BJ (cell line): ENCODE measurements at places on chromosomes 7 and 10.

GRCh38 chr7:1012004-1012715, 29.2 kb downstream of the CYP2W1 start:
- DNase-seq = no peak

DNA sequence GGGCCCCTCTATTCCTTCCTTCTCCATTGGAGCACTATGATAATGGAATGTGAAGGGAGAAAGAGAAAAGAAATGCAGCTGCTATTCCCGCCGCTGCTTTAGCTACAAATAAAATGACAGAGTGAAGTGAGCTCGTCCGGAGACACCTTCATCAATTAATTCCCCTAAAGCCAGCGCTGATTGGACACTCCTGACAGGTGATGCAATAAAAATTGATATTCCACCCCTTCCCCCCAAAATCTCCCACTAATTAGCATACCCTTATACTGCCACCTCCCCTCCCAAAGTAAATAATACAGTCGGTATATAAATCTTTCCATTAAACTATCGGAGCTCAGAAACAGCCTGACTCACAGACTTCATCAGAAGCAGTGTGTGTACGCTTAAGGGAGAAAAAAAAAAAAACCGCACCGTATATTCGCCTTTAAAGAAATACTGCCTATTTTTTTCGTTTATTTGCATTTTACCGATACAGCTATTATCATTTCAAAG, 7.3 kb downstream of the SKIDA1 start:
- DNase-seq = no peak

DNA sequence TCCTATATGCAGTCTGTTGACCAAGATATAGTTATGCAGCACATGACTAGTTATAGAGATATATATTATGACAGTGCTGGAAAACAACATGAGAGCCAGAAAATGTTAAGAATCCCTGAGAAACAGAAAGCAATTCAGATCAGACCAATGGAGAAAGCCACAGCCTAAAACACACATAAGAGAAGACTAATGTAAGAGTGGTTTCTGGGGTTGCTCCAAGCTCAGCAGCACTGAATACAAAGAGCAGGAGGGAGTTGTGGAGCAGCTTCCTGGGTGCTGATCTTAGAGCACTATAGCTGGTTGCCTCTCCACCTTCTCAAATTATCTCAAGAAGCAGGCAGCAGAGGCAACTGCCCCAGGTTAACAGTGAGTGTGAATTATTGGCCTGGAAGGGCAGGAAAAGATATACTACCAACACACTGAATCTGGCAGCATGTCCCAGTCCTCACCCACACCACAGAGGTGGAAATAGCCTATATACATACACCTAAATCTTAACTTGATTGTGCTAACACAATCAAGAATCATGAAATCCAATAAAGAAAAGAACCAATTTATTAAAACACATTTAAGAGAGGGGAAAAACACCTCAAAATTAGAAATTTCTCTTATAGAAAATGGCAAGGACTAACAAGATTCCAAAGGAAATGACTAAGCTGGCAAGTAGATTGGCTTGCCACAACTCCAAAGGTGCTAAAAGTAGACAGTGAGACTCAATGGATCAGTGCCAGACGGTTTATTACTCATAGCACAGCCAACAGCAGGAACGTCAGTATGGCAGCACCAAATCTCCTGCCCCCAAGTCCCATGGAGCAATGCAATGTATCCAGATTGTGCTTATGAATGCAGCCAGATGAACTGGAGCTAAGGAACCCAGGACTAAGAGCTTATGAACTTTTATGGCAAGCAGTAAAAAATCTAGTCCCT, 5.1 kb downstream of the PTTG1IP2 start:
- peak; percentile 18 for DNase-seq

DNA sequence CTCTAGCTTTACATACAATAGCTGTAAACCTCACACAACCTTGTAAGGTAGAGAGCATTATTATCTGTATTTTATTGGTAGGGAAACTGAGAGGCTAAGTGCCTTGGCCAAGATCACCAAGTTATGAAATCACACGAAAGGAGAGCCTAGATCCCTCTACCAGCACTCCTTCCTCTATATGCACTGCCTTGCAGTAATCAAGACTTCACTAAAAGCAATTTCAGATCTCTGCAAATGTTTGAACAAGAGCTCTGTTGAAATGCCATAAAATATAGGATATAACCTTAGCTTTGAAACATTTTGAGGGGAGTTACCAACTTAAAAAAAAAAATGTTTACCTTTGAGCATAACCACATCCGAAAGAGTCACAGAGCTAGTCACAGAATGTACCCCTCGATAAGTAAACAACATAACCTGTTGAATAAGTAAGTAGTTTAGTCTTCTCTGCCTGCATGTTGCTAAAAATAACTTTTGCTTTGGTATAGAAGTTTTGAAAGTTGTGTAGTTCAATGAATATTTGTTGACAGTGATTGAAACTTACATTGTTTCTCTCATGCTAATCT, 709.4 kb downstream of the AUTS2 start:
- no peak for DNase-seq

GRCh38 chr7:26317211-26317610, 25.5 kb downstream of the SNX10 start:
- no peak for DNase-seq

DNA sequence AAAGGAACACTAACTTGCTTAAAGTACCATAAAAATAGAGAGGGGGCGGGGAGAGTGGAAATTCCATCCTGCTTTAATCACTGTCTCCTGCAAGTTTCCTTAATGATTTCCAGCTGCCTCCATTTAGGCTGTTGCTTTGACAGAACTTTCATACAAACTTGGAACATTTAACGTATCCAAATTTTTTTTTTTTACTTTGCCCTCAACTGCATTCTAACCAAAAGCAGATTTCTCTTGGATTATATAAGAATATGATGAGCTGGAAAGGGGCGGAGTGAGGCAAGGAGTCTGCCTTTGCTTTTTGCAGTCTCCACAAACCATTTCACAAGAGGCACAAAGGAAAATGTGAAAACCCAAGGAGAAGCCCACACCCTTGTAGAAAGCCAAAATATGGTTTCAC, 46.6 kb upstream of the COL1A2 start:
- DNase-seq = peak; percentile 99

DNA sequence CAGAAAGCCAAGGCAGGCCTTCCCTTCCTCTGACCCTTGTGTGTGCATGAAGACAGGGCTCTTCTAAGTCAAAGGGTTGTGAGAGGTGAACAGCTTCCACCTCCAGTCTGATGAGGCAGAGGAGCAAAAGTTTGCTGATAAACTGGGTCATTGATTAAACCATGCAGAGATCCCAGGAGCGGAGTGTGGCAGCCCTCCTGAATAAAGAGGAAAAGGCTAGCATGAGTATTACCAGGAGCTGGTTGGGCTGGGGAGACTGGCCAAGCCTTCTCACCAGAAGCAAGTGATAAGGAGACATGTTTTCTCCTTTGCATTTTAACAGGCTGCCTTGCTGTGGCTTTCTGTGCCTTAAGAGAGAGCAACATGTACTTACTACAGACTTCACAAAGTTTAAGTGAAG, 10.2 kb downstream of the LMOD2 start:
- DNase-seq = no peak

- DNase-seq = no peak
Observed at GRCh38 chr10:15642095-15642494, 77.6 kb downstream of the ITGA8 start.

DNA sequence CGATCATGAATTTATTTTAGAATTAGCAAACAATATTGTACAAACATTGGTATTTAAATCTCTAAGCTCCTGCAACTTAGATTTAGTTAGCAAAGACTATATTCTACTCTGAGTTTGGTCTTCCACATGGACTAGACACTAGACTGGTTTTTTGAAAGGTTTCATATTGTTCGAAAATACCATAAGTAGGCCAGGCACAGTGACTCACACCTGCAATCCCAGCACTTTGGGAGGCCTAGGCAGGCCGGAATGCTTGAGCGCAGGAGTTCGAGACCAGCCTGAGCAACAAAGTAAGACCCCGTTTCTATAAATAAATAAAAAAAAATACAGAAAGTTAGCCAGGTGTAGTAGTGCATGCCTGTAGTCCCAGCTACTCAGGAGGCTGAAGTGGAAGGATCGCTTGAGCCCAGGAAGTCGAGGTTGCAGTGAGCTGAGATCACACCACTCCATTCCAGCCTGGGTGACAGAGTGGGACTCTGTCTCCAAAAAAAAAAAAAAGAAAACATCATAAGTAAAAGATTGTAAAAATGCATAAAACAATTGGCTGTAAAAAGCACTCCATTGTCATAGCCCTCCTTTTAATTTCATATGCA, 73.1 kb downstream of the ABCC2 start:
- no peak for DNase-seq

DNA sequence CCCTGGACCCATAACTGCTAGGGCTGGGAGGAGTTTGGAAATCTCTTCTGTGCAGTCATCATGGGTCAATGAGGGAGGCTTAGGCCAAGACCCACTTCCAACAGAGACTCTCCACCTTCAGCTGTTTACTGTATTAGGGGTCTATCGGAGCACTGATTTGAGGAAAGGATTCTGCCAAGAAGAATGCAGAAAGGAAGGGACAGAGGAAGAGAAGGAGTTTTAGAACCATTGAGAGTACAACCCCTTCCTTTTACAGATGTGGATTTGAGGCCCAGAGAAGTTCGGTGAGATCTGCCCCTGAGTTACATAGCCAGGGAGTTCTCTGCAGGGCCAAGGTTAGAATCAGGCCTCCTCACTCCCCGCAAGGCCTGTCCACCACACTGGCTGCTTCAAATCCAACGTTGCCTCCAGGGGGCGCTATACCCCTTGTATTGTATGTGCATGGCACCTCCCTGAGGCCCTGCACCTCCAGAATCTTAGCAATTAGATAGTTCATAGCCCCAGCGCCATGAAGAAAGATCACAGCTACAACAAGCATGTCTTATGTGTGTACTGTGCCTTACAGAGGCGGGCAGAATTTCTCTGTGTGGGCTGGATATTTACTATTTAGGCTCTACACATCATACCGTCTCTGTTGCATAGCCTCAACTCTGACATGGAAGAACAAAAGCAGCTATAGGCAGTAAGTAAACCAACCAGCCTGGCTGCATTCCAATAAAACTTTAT, 246.8 kb downstream of the SKIDA1 start:
- DNase-seq = no peak

- no peak for DNase-seq
Observed at GRCh38 chr10:59383908-59384307, 21.6 kb upstream of the FAM13C start.

DNA sequence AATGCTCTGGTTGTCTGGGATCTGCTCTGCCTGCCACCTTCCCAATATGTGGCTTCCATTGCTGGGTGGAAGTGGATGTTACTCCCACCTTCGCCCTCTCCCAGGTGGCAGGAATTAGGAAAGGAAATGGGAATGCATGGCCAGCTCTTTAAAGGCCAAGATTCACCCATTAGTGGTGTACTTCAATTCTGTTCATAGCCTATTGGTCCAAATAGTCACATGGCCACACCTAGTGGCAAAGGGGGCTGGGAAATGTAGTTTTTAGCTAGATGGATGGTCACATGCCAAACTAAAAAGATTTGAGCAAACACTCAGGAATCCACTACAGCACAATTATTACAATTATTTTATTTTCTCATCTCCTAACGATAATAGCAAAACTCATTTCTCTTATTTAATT, 135.1 kb downstream of the NPY start:
- DNase-seq = no peak

GRCh38 chr10:50740293-50740648, 535 bp downstream of the ASAH2B start:
- DNase-seq = peak; percentile 14

DNA sequence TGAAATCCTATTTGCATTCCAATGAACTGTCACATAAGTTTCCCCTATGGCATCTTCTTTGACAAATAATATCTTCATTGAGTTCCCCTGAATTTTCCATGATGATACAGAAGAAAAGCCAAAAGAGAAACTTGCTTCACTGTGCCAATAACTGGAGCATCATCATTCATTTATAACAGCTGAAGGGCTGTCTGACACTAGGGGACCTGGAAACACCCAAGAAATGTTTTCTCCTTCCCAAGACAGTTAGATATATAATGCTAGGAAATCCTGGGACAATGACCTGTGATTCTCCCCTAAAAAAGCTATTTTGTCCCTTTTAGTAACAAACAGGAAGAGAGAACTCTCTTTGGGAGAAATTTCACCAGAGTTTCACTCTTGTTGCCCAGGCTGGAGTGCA, 133.6 kb downstream of the SEMA3C start:
- no peak for DNase-seq

GRCh38 chr10:106043863-106044262, 1120.6 kb downstream of the SORCS1 start:
- DNase-seq = no peak

GRCh38 chr7:90769036-90769435, 172.9 kb downstream of the CDK14 start:
- no peak for DNase-seq

GRCh38 chr7:30335763-30336487, 51.5 kb downstream of the ZNRF2 start:
- DNase-seq = no peak

- DNase-seq = no peak
Observed at GRCh38 chr7:17685141-17685540, 255.2 kb downstream of the SNX13 start.

GRCh38 chr7:87918740-87919139, 15.3 kb upstream of the ADAM22 start:
- DNase-seq = no peak

GRCh38 chr10:130762491-130762890, 549.0 kb downstream of the TCERG1L start:
- no peak for DNase-seq

- no peak for DNase-seq
Observed at GRCh38 chr10:63563623-63564022, 42.4 kb downstream of the REEP3 start.

DNA sequence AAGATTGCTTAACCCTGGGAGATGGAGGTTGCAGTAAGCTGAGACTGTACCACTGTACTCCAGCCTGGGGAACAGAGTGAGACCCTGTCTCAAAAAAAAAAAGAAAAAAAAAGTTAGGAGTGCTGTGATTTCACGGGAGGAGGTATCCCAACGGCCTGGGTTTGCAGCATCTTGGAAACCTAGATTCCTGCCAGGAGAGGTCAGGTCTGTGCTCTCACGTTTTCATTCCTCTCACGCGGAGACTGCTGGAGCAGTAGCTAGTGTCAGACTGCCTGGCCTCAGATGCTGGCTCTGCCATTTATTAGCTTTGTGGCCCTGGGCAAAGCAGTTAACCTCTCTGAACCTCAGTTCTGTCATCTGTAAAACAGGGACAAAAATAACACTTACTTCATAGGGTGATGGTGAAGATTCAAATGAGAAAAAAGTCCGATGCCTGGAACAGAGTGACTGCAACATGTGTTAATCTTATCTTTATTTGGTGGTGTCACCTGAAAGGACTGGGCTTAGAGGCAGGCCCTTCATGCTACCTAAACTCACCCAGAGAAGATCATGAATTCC, 94.9 kb downstream of the GAD2 start:
- no peak for DNase-seq

DNA sequence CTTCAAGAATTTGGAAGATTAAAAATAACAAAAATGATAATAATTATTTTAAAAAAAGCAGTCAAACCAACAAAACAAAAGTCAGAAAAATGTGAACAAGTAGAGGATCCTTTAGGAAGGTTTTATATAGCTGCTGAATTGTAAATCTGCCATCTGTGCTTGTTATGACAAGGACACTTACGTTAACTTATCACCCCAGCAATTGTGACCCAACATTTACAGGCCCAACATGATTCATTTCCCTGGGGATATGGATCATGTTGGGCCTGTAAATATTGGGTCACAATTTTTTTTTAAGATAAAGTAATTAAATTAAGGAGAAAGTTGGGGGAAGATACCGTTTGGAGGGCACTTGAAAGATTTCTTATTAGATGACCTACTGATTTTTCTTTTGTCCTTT, 261.4 kb upstream of the HABP2 start:
- no peak for DNase-seq
